ENCODE measurements at places on chromosomes 2 and 18. TPM values are rescaled to one million over a fixed set of nuclear protein-coding genes. Genes with fewer than 3 reads are reported as not detected.

DNA sequence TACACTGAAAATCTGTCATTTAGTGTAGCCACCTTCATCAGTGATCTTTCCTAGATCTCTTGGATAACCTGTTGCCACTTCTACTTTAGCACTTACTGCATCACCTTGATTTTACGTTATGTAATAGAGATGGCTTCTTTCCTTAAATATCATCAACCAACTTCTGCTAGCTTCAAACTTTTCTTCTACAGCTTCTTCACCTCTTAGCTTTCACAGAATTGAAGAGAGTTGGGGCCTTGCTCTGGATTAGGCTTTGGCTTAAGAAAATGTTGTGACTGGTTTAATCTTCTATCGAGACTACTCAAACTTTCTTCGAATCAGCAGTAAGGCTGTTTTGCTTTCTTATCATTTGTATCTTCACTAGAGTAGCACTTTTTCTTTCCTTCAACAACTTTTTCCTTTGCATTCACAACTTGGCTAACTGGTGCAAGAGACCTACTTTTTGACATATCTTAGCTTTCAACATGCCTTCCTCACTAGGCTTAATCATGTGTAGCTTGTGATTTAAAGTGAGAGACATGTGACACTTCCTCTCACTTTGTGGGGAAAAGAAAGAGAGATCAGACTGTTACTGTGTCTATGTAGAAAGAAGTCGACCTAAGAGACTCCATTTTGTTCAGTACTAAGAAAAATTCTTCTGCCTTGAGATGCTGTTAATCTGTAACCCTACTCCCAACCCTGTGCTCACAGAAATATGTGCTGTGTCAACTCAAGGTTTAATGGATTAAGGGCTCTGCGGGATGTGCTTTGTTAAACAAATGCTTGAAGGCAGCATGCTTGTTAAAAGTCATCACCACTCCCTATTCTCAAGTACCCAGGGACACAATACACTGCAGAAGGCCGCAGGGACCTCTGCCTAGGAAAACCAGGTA lies 99.6 kb downstream of the ATL2 start:
- no peak for DNase-seq

ATP6V1B1 gene
- polyA plus RNA-seq = 0.70 TPM

DNA sequence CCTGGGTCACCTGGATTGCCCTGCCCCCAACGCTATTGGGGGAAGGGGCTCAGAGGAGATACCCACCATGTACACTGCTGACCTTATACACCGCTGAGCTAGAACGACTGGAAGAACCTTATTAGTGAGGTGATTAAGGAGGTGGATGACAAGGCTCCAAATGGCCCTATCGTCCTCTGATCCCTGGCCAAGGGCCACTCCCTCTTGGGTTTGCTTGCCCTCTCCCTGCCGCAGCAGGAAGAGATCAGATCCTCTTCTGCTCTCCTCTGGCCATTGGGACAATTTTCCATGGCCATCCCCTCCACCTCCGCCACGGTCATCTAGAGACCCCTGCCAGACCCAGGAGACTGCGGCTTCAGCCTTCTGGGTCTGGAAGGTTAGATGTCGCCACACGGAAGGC lies 1.2 kb downstream of the ZNF514 start:
- DNase-seq = no peak

NFATC1 gene
- 3.0 TPM for polyA plus RNA-seq

DNA sequence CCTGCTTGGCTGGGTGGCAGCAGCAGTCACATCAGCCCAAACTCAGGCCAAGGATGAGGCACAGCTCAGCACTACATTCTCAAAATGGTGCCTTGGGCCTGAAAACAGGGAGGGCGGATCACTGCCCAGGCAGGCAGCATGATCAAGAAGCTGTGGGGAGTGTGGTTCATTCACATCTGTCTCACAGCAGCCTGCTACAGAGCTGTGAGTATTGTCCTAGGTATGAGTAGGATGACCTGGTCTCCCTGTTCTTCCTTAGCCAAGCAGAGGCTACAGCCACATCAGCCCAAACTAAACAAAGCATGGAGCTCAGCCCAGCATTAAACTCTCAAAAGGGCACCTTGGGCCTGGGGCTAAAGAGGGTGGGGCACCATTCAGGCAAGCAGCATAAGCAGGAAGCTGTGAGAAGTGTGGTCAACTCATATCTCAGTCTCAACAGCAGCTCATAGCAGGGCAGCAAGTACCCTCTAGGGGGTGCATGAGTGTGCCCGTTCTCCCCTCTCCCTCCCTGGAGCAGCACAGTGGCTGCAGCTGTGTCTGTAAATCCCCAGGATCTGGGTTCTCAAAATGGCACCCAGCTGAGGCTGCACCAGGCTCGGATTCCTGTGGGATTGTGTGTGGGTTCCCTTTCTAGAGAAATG lies 139.6 kb downstream of the TRABD2A start:
- no peak for DNase-seq

- no peak for DNase-seq
Observed at GRCh38 chr2:31430439-31431165, 16.1 kb upstream of the XDH start.

- DNase-seq = no peak
Observed at GRCh38 chr18:21359746-21360145, 117.7 kb downstream of the GREB1L start.

DNA sequence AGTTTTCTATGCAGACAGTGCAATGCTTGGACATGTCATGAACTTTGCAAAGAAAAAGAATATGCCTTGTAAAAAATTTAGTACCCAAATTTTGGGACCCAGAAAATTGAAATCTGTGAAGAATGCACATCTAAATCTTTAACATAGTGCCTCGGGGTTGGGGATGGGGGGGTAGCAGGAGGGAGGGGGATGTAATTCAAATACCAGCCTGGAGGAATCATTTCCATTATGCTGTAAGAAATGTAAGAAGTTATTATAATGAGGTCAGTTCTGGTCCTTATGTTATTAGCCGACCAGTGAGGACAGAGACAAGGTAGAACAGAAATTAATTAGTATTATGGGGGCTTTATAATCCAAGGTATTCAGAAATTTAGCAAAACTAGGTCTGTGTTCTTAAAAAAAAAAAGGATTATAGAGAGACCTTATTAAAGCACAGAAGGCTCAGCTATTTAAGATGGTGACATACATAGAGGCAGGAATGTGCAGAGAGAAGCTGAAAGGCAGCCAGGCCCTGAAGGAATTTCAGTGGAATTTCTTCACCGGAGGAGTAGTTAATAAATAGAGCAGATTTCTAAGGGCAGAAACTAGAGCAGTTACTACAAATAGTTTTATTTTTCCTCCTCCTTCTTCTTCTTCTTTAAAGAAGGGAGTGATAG lies 89.0 kb upstream of the RBMS1 start:
- DNase-seq = no peak

CENPA gene
- polyA plus RNA-seq = 0.23 TPM

DNA sequence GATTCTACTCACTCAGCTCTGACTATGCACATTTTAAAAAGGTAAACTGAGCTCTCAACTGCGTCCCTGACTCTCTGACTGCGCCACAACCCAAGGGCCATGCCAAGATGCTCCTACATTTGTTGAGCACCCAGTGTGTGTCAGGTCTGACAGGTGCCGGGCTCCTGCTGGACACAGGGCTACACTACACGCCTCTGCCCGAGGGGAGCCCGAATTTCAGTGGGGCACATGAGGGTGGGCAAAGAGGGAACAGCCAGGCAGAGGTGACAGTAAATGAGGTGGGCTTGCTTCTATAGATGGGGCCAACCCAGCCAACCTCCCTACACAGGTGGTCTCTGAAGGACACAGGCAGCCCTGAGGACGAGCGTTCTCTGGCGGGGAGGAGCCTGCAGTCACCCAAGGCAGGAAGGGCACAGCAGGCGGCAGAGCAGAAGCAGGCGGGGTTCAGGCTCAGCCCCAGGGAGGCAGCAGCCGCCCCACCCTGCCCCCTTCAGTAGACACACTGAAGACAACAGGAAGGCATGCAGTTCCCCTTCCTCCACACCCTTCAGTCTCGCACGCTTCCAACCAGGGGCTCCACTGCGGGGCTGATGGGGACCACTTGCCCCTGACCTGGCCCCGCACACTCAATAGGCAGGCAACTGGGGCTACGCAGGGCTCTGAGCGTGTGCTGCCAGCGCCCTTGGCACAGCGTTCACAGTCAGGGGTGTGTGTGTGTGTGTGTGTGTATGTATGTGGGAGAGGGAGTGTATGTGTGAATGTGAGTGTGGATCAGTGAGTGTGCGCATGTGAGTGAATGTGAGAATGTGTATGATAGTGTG lies 98.4 kb downstream of the UXS1 start:
- no peak for DNase-seq

- DNase-seq = no peak
Observed at GRCh38 chr18:37598396-37598795, 32.8 kb upstream of the CELF4 start.

- DNase-seq = no peak
Observed at GRCh38 chr2:120647487-120647886, 88.2 kb upstream of the GLI2 start.

DNA sequence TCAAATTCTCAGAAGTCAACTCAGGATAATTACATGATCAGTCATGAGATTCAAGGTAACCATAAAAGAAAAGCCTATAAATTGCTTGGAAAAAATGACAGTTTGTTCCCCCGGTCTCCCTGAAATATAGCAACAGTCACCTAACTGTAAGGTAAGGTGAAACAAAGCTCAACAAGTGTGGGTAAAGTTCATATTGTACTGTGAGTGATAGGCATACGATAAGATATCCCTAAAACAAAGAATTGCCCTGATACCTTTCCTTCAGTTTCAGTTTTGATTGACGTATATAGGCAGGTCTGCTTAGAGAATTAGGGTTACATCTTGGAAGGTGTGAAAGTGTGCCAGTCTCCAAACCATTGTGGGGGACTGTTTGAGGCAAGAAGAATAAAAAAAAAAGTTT lies 4.0 kb upstream of the CCBE1 start:
- no peak for DNase-seq

CPLX4 gene
- polyA plus RNA-seq = not detected

BCL2L11 gene
- polyA plus RNA-seq = 2.5 TPM

DNA sequence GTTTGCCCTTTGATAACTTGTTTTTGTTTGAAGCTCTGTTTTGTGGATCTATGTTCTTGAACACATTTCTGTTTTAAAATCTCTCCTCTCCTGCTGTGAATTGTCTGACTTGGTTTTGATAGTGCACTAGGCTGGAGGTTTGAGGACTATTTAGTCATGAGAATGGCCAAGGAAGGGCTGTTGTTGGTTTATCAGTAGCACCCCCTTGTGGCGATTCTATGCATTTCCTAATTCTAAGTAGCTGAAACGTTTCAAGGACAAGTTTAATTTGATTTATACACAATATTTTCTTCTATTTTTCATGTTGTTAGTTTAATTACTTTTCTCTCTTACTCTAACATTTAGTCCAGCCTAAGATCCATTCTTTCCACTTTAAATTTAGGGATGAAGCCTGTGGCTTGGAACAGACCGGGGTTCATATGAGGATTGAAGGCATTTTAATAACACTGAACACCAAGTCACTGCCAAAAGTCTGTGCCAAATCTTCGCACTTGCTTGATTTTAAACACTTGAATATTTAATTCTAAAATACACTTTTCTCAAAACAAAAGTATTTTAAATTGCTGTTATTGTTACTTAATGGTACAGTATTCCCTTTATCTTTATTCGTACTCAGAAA lies 166.0 kb downstream of the SOCS6 start:
- no peak for DNase-seq

EVX2 gene
- polyA plus RNA-seq = not detected

- DNase-seq = no peak
Observed at GRCh38 chr2:221810245-221810644, 238.1 kb upstream of the EPHA4 start.

DNA sequence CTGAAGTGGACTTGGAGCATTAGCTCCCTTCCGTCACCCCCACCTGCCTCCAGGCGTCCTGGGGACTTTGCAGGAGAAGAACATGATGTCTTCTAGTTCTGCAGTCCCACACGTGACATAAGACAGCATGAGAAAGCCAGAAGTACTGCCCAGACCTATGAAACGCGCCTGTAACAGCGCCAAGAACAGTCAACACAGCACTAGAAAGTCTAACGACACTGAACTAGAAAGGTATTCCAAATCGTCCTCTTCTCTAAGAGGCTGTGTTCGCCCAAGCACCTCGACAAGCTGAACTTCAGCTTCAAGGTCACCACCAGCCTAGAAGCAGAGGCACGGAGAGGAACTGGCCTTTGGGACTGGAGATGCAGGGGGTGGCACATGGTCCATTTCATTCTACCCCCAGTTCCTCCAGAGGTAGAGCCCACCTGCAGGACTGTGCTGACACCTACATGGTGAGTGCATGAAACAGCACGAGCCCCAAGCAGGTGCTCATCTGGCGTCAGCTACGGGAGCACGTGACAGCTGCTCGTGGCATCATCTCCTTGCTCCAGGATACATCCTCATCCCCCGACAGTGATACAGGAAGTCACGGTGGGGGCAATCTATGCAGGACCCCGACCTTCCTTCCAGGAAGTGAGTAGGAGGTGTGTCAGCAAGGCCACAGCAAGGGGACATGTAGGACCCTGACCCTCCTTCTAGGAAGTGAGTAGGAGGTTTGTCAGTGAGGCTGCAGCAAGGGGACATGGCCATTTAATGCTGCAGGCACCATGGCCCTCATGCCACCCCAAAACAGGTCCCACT lies 3.7 kb downstream of the HDAC4 start:
- DNase-seq = peak; percentile 73

DNA sequence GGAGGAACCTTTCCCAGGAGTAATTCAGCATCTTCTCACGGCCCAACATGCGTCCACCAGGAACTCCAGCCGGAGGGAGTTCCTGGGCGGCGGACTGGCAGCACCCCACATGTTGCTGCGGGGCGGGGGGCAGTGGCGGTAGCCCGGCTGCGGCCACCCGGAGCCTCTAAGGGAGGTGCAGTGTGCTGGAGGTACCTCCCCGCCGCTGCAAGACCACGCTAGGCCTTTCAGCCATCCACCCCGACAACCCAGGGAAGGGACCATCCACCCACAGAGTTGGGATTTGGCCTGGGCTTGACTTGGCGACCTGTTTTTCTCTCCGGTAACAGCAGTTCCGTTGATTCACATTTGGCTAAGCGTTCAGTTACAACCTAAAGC lies 625 bp downstream of the LYPD6 start:
- peak; percentile 53 for DNase-seq

DNA sequence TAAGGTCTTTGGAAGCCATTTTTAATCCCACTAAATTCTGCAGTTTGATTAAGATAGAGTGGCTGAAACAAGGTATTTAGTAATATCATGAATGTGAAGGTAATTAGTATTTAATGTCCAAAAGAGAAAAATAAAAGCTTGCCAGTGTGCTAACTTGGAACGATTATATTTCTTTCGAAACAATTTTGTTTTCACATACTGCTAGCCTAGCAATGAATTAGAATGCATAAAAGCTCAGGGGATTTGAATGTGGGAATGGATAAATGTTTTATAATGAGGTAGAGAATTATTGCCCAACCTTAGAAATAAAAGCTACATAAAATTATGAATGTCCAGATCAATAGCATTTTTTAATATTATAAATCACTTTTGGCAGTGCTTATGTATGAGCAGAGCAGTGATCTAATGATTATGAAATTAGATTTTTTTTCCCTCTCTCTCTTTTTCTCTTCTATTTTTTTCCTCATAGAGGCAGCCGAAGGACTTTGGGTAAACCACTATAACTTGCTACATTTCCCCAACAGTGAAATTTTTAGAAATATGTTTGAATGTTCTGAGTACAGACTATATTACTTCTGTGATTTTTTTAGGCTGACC lies 75.5 kb downstream of the PLCL1 start:
- DNase-seq = no peak
